H9 (cell line): ENCODE measurements at places on chromosomes 4 and X. TPM values are rescaled to one million over a fixed set of nuclear protein-coding genes. Genes with fewer than 3 reads are reported as not detected.
A peak's percentile ranks its signal among the peaks of the same experiment; 100 is the strongest.

CORIN gene
- total RNA-seq = 0.09 and 0.39 TPM in 2 replicates

SLC25A4 gene
- 54.4 and 55.9 TPM in 2 replicates for total RNA-seq

RAB33A gene
- 0.59 and 0.92 TPM in 2 replicates for total RNA-seq

DNA sequence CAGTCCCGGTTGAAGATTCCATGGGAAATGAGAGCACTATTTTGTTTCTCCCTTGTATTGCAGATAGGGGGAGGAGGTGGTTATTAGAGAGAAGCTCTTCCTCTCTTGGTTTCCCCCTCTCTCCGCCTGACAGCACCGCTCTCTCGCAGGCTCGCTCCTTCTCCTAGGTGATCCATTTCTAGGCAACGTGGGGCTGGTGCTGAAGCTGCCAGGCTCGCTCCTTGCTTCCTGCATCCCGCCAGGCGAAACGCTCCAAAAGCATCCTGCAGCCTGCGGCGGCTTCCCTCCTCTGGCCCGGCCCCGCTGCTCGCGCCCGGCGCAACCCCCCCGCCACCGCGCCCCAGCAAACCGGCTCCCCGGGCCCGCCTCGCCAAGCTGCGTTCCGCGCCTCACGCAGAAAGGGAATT is at the start of gene GRID2:
Gene GRID2, plus strand, starts transcription at position 346 of the 407 bp plus-strand sequence.
- DNase-seq = peak; percentile 78

GRCh38 chr4:27101126-27101525 is 240.5 kb downstream of the STIM2 start:
- no peak for DNase-seq

DNA sequence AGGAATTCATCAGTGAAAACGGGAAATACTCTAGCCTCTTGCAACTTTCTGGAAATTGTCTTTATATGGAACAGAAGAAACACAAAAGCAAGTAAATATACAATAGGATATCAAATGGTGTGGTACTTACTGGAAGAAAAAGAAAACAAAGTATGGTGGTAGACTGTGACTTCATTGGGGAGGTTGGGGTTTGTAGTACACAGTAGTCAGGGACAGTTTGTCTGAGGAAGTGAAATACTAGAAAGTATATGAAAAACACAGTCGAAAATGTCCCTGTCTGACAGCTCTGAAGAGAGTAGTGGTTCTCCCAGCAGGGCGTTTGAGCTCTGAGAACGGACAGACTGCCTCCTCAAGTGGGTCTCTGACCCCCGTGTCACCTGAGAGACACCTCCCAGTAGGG is 390.0 kb upstream of the NWD2 start:
- no peak for DNase-seq

- DNase-seq = no peak
Measured at GRCh38 chrX:36266155-36266554, 346.6 kb downstream of the CFAP47 start.

DNA sequence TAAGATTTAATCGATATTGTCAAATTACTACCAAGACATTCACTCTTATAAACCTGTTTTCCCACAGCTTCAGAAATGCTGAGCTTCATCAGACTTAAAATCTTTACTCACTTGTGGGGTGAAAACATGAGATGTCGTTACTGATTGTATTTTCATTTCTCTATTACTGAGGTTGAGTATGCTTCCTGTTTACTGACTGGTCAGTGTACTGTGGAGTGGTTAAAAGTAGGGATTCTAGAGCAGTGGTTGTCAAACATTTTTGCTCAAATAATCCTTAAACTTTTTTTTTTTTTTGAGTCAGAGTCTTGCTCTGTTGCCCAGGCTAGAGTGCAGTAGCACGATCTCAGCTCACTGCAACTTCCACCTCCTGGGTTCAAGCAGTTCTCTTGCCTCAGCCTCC is 50.3 kb downstream of the NSUN7 start:
- no peak for DNase-seq

DNA sequence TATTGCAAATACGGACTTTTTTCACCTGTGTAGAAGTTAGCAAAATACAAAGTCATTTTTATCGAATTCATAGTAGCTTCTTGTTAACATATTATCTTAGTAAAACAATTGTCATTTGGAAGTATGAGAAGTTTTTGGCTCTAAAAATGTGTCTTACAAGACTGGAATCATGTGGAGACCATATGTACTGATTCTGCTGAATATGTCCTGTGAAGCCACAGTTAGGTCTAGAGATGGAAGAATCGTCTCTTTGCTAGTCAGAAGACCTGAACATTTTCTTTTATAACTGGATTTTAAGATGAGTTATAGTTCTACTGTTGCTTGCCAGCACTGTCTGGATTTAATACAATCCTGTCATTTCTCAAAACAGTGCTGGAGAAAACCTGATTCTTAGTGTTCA is 29.0 kb downstream of the TMEM165 start:
- no peak for DNase-seq

DNA sequence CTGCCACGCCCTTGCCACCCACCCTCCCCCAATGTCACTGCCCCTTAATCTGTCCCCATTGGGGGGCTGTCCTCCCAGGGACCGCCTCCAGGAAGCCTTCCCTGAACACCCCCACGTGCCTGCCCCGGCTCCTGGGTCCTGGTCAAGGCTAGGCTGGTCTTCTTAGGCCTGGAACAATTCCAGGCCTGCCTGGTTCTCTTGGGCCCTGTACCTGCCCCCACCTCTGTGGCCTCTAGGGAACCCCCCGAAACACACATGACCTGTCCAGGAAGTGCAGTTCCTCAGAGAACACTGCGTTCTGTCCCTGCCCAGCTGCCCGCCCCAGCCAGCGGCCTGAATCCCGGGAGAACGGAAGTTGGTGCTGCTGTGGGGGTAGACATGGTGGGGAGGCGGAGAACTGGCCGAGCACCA is 5.1 kb downstream of the MXD4 start:
- no peak for DNase-seq

DNA sequence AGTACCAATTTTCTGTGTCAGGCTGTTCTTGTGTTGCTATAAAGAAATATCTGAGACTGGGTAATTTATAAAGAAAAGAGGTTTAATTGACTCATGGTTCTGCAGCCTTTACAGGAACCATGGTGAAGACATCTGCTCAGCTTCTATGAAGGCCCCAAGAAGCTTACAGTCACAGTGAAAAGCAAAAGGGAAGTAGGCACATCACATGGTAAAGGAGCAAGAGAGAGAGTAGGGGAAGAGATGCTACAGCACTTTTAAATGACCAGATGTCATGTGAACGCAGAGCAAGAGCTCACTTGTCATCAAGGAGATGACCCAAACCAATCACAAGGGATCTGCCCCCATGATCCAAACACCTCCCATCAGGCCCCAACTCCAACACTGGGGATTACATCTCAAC is 174.3 kb downstream of the ATP10D start:
- no peak for DNase-seq

DNA sequence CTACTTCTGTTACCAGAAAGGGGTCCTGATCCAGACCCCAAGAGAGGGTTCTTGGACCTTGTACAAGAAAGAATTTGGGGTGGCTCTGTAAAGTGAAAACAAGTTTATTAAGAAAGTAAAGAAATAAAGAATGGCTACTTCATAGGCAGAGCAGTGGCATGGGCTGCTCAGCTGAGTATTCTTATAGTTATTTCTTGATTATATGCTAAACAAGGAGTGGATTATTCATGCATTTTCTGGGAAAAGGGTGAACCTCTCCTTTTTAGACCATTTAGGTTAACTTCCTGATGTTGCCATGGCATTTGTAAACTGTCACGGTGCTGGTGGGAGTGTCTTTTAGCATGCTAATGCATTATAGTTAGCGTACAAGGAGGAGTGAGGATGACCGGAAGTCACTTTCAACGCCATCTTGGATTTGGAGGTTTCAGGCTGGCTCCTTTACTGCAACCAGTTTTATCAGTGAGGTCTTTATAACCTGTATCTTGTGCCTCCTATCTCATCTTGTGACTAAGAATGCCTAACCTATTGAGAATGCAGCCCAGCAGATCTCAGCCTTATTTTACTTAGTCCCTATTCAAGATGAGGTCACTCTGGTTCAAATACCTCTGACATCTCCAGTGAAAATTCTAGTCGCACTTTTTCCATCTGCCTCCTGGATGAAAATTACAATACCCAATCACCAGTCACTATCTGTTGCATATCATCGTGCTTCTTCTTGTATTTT is 15.5 kb upstream of the TDO2 start:
- no peak for DNase-seq

- DNase-seq = peak; percentile 44
Measured at GRCh38 chr4:141375855-141376254, 155.2 kb downstream of the ZNF330 start.

DNA sequence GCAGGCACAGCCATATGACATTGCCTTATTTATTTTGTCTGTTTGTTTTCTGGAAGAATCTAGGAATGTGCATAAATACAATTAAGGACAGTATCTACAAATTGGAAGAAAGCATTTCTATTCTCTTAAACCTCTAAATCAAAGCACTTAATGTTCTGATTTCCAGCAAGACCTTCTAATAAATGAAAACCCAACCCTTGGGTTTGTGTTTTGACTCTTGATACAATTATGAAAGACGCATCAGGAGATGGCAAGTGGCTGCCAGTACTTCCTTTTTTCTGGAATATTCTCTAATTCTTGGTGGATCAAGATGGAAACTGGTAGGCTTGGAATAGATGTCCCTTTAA is 437 bp upstream of the CPE start:
- no peak for DNase-seq

DNA sequence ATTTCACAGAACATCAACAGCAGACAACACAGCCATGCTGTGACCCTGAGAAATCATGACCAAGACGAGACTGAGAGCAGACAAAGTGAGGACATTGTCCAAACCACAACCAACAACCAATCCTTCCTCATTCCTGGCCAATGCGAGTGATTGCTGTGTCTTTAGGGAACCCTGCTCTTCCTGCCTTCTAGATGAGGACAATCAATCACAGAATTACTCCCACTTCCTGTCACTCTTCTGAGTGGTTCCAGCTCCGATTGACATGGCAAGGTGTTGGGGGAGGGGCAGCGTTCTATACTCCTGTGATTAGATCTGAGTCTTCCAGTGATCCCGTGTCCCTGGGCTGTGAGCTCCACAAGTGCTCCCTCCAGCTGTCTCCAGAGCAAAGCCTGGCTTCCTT is 227.8 kb downstream of the STIM2 start:
- no peak for DNase-seq

DNA sequence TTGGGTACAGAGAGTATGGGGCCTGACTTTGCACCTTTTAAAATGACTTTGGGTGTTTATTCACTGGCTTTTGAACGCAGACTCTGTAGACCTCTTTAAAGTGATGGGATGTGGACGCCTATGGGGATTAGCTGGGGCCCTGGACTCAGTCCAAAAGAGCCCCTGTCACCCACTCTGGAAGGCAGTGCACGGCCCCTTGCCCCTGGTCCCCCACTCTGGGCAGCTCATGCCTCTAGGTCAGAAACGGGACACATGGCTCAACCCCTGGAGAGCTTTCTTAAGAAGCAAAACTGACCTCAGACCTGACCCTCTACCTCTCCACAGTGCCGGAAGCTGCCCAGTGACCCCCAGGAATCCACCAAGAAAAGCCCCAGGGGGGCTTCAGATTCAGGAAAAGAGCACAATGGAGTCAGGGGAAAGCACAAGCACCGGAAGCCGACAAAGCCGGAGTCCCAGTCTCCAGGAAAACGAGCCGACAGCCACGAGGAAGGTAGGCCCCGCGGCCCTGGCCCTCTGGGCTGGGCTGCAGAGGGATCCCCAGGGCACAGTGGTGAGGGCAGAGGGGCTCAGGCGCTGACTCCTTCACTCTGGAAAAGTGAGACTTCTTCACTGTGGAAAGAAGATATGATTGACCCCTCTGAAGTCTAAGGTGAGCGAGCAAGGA is 38.4 kb downstream of the BCORL1 start:
- DNase-seq = no peak

GRCh38 chr4:93267747-93268146 is 560.8 kb upstream of the ATOH1 start:
- DNase-seq = peak; percentile 41

- no peak for DNase-seq
Measured at GRCh38 chr4:76688619-76689144, 209.3 kb downstream of the SOWAHB start.

- no peak for DNase-seq
Measured at GRCh38 chrX:65933085-65933589, 106.7 kb downstream of the VSIG4 start.

DNA sequence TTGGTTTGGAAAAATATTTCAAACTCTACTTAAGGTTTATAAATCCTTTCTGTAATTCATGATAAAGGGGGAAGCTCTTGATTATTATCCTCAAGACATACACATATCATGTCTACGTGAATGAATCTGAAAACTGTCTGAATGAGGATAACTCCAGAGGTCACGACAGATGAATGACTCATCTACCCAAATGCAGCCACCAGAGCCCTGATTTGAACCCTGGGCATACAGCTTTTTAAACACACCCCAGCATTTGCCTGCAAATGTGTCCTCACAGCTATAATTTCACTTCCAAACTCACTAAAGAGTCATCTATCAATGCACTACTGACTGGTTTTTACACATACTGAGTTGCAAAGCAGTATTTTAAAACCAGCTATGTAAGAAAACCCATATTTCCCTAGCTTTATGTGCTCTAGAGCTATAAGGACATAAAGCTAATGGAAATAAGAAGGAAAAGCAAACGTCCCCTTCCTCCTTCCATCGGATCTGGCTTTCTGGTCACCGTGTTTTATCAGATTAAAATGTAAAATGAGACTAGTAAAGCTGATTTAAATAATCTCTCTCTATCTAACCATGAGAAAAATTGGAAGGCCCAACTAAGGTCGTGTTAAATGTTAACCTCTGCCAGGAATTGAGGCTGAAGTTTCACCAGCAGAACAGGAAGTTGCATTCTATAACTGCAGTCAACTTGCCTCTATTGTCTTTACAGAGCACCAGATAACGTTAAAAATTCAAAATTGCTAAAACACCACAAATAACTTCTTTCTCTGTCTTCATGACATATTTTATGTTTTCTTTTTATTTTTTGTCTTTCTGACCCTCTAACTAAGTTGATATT is 63.1 kb upstream of the SPP1 start:
- DNase-seq = no peak

GRCh38 chr4:87542734-87543312 is 13.6 kb upstream of the SPARCL1 start:
- DNase-seq = no peak

GRCh38 chr4:5912614-5913019 is 19.7 kb upstream of the CRMP1 start:
- DNase-seq = peak; percentile 57

DNA sequence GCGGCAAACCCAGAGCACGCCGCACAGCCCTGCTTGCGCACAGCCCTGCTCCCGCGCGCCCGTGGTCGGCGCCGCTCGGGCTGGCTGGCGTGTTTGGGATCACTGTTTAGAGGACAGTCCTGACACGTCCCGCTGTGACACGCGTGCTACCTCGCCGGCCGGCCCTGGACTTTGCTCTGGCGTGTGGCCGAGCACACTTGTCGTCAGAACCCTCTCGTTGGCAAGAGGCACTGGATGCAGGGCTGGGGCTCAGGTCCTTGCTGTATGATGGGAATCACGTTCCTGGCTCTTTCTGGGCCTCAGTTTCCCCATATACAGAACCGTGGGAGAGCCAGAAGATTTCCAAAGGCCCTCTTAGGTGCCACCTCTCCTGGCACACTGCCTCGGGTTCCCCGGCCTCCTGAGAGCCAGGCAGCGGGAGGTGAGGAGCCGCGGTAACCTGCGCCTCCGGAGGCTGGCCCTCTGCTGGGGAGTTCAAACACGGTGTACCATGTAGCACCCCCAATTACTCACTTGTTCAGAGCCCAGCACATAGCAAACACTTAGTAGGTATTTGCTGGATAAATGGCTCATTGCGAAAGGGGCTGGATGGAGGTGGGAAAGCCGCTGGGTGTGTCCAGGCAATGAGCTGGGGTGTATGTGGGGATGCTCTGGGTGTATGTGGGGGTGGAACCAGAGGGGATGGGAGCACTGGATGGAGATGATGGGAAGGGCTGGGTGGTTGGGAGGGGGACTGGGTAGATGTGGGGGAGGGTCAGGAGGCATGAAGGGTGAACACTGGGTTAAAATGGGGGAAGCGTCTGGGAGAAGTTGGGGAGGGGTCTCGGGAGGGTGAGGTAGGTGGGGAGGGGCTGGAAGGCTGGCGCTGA is 76.6 kb downstream of the HTRA3 start:
- peak; percentile 27 for DNase-seq
